Activated CD8-positive, alpha-beta memory T cell treated with anti-CD3 and anti-CD28 coated beads for 1 hour (primary cell): ENCODE measurements at places on chromosomes 1 and 21.

- DNase-seq = no peak
These were observed at the start of gene PLPP3 for GRCh38 chr1:56578963-56579875. TSS of gene PLPP3 (minus strand) at chr1:56579563. CDS start at chr1:56579016, 547 bp downstream.

DNA sequence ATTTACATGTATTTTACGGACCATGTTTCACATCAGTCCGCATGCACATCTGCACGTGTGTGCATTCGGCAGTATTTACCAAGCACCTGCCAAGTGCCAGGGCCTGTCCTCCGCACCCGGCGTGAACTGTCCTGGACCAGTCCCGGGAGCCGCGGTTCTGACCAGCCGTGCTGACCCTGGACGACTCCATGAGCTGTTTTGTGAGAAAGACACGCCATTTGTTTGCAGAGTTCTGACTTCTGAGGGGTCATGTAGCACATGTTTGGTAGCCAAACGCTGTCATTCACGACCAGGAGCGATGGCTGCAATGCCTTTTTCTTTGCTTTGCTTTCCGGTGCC lies 3.3 kb upstream of the OLIG2 start:
- DNase-seq = no peak

- peak; percentile 79 for DNase-seq
These were observed 7.0 kb downstream of the PTCH2 start for GRCh38 chr1:44835738-44836675.

DNA sequence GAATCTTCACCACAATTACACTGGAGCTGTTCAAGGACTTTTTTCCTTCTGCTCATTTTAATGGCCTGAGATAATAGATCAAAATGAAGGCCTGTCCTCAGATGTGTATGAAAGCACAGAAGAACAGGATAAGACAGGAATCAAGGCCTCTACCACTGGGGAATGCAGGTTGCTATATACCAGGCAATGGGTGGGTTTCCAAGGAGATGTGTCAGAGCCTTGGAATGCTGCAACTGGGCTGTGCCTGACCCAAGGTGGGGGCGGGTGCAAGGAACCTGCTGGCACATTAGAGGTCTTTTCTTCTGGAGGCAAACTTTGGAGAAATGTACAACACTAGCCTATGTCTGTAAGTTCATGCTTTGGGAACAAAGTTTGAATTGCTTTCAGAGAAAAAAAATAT lies 21.7 kb upstream of the LAMC2 start:
- DNase-seq = no peak

DNA sequence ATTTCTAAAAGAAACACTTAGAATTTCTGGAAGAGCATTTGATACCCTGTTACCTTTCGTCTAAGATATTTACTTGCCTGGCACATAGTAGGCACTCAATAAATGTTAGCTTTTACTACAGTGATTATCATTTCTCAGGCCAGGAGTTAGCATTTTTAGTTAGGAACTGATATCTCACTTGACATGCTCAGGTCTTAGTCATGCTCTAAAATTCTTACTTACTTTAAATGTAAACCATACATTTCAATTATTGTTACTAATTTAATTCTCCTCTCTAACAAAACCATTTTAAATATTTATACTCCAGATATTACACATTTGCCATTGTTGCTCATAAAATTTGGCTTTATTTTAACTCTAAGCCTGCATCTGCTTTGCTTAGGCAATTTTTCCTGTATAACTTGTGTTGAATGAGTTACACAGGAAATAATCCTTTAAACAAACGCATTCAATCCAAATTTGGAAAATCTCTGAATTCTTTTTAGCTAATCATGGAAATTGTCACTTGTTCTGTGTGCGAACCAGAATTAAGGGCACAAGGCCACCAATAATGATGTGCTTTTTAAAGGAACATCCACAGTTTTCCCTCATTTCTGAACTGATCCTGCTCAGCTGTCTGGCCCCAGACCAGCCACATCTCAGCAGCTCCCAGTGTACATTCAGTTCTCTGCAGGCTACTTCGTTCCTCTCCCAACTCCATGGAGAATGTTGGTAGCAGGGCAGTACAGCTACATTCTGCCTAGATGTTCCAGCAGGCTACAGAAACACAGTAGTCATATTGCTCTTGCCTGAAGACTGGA lies 15.6 kb downstream of the NIBAN1 start:
- DNase-seq = no peak

DNA sequence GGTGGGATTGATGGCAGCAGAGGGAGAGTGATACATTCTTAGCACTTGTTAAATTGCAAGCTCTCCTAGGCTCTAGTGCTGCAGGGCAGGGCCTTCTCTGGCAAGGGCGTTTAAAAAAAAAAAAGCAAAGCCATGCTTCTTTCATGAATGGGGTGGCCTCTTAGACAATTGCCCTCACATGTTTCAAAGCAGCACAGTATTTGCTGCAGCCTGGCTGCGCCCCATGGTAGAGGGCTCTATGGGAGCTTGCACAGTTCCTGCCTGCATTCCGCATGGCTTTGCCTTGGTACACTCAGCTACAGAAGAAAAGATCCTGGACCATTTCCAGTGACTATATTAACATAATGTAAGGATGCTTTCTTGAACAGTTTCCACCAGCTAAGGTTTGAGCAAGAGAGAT lies 267.2 kb downstream of the ZNF648 start:
- no peak for DNase-seq

DNA sequence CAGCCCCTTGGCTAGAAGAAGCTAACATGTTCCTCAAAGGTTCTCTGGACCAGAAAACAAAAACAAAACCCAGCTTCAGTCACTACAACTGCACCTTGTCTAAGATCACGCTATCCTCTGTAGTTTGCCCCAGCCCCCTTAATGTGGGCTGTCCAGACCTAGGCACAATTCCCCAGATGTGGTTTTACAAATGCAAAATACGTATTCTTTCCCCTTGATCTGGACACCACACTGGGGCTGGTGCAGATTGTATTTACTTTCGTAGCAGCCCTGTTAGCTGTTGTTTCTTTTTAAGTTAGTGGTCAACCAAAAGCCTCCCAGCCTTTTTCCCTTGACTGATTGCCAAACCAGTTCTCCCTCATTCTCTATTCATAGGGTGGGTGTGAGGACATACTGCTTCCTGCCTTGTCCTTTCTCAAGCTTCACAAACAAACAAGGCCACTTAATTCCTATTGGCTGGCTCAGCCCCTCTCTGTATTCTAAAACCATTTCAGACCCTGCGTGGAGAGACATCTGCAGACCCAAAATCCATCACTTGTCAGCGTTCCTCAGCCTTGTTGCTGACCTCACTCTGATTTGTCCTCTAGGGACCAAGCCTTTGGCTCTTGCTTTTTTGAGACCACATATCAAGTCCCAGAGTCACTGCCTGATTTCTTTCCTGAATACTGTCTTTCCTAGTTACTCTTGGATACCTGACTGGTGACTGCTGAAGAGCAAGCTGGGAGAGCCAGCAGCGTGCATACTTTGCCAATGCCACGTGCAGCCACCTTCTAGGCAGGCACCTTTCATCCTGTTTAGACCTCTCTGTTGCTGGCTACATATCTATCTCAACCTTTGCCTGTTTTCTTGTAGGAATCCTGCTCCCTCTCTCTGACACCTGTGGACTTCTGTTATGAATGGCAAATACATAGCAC lies 96.4 kb upstream of the RAB3GAP2 start:
- DNase-seq = no peak

- no peak for DNase-seq
These were observed 70.9 kb upstream of the HMCN1 start for GRCh38 chr1:185663332-185663731.

DNA sequence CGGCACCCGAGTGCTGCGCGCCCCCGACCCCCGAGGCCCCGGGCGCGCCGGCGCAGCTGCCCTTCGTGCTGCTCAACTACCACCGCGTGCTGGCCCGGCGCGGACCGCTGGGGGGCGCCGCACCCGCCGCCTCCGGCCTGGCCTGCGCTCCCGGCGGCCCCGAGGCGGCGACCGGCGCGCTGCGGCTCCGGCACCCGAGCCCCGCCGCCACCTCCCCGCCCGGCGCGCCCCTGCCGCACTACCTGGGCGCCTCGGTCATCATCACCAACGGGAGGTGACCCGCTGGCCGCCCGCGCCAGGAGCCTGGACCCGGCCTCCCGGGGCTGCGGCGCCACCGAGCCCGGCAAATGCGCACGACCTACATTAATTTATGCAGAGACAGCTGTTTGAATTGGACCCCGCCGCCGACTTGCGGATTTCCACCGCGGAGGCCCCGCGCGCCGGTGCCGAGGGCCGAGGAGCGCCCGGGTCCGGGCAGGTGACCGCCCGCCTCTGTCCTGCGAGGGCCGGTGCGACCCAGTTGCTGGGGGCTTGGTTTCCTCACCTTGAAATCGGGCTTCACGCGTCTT lies 49.0 kb downstream of the SIM2 start:
- DNase-seq = no peak

GRCh38 chr1:205561501-205562203 lies 57.2 kb downstream of the CDK18 start:
- DNase-seq = no peak

DNA sequence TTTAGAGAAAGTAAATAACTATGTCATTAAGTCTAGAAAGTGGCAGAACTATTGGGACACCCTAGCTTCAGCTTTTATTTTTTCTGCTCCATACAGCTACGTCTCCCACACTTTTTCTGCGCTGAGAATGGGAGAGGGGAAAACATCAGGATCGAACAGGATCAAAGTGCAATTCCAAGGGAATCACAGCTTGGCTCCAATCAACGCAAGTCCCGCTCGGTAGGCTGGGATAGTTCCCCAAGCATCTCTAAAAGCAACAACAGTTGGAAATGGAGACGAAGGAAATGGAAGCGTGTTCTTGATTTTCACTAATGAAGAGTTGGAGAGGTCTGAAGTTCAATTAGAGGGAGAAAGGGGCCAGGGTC lies 536 bp downstream of the HMGCL start:
- no peak for DNase-seq

DNA sequence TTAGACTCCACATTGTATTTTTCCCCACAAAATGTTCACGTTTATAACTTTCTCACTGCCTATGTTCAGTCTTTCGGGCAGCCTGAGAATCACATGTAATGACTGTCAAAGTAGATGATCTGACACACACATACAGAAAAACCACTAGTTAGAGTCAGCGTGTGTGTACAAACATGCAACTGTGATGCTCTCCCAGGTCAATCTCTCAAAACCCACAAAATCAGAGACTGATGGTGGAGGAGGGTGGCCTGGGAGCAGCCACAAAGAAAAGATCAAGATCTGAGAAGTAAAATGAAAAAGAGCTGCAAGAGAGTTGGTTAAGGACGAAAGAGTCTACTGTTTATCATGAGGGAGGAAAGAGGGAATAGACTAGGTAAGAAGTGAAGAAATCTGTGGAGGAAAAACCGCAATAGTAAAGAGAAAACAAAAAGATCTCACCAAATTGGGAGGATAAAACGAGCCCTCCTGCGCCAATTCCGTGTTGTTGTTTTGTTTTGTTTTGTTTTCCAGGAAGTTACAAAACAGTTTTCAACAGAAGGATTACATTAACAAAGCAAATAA lies 2.3 kb downstream of the EGLN1 start:
- DNase-seq = no peak

GRCh38 chr1:109356915-109357314 lies 40.8 kb downstream of the SORT1 start:
- DNase-seq = no peak

DNA sequence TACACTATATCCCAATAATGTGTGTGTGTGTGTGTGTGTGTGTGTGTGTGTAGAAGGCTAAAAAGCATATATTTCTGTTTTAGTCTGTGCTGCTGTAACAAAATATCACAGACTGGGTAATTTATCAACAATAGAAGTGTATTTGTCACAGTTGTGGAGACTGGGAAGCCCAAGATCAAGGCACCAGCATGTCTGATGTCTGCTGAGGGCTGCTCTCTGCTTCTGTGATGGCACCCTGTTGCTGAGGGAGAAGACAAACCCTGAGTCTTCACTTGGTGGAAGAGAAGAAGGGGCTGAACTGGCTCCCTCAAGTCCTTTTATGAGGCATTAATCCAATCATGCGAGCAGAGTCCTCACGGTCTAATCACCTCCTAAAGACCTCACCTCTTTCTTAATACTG lies 23.0 kb upstream of the RAB4A start:
- no peak for DNase-seq

GRCh38 chr1:208997726-208998312 lies 585.7 kb upstream of the CAMK1G start:
- no peak for DNase-seq

- no peak for DNase-seq
These were observed 473.0 kb upstream of the ADGRL2 start for GRCh38 chr1:81327743-81328142.

GRCh38 chr1:119975006-119975405 lies 78.7 kb upstream of the ADAM30 start:
- DNase-seq = no peak

DNA sequence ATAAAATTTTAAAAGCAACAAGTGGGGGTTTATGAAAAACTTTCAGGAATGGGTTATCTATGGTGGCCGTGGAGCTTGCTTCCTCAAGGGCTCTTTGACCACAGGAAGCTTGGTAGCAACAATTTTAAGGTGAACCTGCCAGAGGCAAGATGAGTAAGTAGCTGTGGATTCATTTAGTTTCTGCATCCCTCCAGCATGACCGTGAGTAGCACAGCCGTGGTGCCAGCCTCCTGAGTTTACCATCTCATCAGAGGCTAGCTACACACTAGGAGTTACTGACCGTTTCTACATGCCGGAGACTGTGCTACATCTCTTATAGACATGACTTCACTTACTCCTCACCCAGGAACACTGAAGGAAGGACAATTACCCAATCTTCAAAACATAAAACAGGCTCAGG lies 30.1 kb upstream of the PLEKHG5 start:
- no peak for DNase-seq

- DNase-seq = no peak
These were observed 38.7 kb upstream of the COL24A1 start for GRCh38 chr1:86195281-86195680.

DNA sequence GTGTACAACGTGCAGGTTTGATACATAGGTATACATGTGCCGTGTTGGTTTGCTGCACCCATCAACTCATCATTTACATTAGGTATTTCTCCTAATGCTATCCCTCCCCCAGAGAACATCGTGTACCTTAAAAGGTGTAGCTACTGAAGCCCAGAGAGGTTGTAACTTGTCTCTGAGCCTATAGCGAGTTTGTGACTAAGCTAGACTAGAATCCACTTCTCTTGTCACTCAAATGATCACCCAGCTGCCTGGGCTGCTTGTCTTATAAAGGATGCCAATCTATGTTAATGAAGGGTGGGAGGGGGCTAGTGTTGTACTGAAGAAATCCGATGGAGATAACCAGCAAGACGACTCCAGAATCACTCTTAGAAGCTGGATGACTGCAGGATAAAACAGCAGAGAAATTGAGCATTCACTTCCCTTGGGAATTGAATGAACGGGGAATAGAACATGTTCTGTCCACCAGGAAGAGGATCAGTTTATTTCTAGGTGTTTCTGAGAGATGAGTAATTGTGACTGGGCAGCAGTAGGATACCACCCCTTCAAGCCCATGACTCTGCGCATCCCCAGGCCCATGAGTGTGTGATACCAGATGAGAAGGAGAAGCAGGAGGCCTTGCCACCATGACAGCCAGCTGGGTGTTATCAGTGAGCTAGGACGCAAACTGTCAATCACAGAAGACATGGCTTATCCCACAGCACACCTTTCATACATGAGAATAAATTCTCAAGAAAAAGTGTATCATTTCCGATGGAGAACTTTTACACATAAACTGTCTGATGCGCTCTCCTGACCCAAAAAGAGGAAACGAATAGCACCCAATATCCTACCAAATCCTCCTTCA lies 390.4 kb downstream of the NTNG1 start:
- no peak for DNase-seq

- DNase-seq = no peak
These were observed 16.8 kb downstream of the LAMC1 start for GRCh38 chr1:183039985-183040447.
